ENCODE measurements at places on chromosomes 7 and 10.

GRCh38 chr10:126264102-126265018 is 123.9 kb downstream of the ADAM12 start:
- no peak for DNase-seq

DNA sequence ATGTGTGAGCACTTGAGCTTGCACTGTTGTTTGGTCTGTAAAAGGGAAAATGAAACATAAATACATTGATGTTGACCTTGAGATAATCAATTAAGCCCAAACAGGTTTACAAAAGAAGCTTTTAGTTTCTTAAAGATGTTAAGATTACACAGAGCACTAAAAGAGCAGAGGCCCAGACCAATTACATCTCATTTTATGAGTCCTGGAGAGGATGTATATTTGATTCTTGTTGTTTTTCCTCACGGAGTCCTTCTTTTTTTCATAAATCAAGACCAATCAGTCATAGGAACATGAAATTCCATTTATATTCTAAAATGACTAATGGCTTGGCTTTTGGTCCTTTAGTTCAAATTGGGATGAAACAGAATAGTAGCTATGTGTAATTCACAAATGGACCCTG is 249.7 kb upstream of the NPY start:
- DNase-seq: no peak

DNA sequence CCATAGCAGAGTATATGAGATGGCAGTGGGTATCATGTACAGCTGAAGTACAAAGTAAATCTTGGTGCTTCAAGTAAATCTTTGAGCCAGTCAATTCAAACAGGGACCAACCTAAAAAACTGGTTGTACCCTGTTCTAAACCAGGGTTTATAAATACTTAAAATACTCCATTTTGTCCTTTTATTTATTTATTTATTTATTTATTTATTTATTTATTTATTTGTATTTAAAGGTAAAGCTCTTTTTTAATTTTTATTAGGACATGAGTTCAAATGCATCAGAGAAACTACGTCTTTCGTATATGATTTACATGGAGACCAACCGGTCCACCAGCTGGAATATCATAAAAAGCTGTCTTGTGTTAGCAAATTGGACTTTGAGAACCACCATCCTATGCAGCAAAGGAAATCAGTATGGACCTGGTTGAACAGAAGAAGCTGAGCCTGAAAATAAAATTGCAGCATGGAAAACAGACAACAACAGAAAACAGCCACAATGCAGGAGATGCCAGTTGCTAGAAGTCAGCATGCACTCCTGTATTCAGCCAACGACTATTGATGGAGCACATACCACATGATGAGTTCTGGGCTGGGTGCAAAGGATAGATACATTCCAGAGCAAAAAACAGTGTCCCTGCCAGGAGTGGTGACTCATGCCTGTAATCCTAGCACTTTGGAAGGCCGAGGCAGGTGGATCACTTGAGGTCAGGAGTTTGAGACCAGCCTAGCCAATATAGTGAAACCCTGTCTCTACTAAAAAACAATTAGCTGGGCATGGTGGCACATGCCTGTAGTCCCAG is 60.0 kb downstream of the PLXNA4 start:
- DNase-seq: no peak

DNA sequence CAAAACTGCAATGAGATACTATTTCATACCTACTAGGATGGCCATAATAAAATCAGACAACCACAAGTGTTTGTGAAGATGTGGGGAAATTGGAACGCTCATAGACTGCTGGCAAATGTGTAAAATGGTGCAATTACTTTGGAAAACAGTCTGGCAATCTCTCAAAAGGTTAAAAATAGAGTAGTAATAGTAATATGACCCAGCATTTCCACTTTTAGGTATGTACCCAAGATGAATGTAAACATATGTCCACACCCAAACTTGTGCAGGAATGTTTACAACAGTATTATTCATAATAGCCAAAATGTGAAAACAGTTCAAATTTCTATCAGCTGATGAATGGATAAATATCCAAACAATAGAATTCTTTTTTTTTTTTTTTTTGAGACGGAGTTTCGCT is 731.6 kb upstream of the ANKRD30A start:
- DNase-seq: no peak

DNA sequence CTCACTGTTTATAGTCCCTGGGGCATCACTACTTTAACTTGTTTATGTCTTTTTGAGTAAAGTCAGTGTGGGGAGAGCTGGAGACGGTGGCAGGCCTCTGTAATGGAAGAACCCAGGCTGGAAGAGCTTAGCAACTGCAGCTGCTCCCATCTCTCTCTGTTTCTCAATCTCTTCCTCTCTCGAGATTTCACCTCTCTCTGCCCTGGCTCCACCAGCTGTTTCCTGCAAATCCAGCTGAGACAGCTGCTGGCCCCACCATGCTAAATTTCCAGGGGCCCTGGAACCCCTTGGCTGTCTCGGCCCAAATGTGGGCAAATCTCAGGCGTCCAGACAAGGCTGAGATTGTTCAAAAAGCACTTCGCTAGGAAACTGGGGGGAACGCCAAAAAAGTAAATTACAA is 25.8 kb upstream of the SLF2 start:
- no peak for DNase-seq

- DNase-seq: no peak
Measured at GRCh38 chr10:14593806-14594205, 180.9 kb downstream of the FAM107B start.

- DNase-seq: no peak
Measured at GRCh38 chr10:131147301-131147975, 164.1 kb downstream of the TCERG1L start.

DNA sequence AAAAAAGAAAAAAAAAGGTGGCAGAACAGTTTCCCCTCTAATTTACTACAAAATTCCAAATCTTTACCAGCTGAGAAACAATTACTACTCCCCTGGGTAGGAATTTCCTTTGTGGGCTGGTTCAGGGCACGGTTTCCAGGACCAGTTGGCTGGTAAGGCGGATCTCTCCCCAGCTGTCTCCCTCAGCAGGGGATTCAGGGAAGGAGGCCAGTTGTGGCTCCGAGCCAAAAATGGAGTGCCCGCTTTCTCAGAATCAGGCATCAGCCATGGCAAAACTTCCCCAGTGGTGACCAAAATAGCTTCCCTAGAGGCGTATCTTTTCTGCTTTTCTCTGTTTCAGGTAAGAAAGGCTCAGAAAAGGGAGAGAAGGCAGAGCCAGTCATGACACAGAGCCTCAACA is 91.2 kb downstream of the ZNF22 start:
- DNase-seq: no peak

DNA sequence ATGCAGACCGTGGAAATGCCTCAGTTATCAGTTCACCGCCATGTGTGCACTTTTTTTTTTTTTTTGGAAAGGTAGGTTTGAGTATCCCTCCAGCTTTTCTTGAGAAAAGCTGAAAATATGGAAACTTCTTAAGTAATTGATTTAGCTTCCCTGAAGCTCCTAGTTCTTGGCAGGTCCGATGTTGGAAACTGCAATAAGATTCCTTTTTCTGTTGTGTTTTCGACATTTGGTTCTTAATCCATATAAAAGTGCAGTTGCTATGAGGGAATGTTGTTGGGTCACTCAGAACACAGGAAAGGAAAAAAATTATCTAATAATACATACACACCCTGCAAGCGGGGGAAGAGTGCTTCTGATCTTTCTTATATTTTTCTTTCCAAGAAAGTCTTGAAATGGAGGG is 665.2 kb downstream of the INHBA start:
- DNase-seq: no peak

DNA sequence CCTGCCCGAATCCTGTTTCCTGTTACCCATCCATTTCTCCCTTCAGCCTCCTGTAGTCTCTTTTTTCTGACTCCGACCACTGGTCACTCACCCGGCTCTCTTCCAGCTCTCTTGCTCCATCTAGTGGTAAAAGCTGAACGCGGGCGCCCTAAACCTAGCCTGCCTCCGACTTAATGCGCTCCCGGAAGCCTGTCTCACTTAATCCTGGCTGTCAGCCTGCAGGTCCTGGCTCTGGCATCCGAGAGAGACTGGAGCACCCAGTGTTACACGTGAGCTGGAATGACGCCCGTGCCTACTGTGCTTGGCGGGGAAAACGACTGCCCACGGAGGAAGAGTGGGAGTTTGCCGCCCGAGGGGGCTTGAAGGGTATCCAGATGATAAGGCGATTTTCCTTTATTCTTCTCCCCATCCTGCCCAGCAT is 10.3 kb downstream of the SUMF2 start:
- peak; percentile 68 for DNase-seq

GRCh38 chr7:100803398-100804161 is 23.7 kb downstream of the EPHB4 start:
- DNase-seq: peak; percentile 52

DNA sequence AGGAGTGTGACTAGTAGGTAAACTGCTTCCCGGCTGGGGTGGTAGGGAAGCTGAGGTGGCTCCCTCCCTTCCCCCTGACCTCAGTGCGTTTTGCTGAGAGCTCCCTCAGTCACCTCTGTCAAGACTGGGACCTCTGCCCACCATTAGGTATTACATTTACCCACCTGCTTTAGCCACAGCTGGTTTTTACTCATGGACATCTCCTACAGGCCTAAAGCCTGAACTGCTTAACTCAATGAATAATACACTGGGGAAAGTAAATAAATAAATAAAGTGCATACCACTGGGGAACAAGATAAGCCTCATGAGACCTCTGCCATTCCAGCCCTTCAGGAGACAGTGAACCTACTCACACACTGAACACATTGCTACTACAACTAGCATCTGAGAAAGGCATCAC is 38.9 kb upstream of the CDK13 start:
- DNase-seq: no peak

- no peak for DNase-seq
Measured at GRCh38 chr10:107806026-107806425, 641.5 kb upstream of the SORCS1 start.

- no peak for DNase-seq
Measured at GRCh38 chr7:149125189-149125862, 798 bp downstream of the ZNF425 start.

GRCh38 chr7:96823274-96823673 is 113.6 kb upstream of the SEM1 start:
- DNase-seq: no peak

- DNase-seq: peak; percentile 2
Measured at GRCh38 chr7:117871778-117872538, 1.3 kb downstream of the CTTNBP2 start.

DNA sequence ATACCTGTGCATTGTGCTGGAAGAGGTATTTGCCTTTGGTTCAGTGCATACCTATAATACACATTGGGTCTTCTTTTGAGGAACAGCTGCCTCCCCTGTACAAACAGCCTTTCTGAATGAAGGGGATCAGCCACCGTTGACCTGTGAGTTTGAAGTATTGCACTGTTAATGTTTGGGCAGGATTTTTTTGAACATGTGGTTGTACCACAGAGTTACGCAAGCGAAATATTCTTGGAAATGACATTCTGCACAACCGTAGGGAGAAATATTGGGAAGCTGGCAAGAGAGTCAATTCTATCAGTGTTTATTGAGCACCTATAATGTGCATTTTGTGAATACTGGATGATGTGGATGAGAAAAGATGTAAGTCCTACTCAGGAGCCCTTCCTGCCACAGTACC is 270.6 kb downstream of the AUTS2 start:
- DNase-seq: no peak

GRCh38 chr7:142925413-142925812 is 8.1 kb downstream of the TRPV5 start:
- DNase-seq: peak; percentile 6

- DNase-seq: no peak
Measured at GRCh38 chr10:105269689-105270088, 628.6 kb downstream of the SORCS3 start.

GRCh38 chr7:35555934-35556333 is 139.0 kb downstream of the HERPUD2 start:
- no peak for DNase-seq

DNA sequence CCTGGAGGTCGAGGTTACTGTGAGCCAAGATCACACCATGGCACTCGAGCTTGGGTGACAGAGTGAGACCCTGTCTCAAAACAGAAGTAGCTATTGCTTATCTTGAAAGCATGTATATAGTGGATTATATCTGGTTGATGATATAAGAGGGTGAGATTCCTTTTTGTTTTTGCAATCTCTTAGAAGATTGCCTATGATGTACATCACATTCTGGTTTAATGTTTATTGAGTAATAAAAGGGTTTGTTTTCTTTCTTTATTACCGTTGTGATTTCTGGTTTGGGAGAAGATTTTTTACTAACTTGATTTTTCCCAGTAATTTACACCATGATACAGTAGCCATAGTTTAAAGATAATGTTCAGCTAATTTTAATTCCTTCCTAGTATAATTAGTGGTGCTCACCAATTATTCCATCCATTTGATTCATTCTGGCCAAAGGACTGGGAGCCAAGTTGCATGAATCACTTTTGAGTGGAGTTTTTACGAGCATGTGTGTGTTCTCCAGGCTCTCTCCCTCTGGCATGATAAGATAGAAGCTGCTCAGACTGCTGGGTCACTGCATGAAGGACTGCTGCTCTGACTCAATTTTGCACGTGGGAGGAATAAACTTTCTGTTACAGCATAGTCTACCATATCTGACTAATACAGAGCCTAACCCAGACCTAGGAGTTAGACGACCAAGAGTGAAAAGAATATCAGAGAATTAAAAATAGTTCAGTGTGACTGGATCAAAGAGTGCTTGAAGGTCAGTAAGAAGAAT is 13.5 kb upstream of the TSPAN13 start:
- DNase-seq: no peak

DNA sequence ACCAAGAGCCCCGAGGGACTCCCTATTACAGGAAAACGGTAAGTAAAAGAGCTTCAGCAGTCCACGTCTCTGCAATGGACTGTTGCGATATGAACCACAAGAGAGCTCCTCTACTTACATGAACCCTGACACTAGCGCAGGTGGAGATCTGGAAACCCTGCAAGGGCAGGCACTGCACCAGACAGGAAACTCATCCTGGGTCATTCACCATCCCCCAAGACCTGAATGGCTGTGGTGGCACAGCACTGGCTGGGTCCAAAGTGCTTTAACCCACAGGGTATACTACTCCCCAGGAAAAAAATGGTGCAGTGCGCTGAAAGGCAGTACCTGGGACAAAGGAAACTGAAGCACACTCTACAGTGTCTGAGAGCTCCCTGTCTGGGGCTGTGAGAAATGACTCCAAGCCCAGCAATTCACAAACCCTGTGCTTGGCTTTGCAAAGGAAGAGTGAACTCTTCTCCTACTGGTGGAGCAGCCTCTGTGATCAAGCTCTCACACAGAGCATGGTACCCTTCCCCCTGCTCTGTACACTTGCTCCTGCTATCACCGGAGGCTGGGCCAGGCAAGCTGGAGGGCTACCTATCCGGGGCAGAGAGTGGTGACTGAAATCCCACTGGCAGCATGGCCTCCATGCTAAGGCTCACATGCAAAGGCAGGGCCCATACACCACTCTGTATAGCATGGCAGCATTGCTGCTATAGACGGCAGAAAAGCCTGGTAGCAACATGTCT is 44.9 kb downstream of the HIBADH start:
- no peak for DNase-seq

DNA sequence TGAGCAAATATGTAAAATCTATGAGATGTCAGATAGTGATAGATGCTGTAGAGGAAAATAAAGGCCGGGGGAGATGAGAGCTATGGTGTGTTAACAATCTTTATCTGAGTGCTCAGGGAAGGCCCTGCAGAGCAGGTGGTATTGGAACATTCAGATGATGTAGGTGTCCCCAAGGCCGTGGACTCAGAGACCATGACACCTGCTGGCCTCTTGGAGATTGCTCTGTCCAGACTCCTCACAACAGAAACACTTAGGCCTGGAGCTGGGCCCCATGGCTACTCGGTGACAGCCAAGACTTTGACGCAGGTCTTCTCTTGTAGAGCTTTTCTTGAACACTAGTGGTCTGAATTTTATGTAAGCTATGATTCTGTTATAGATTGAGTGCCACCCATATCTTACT is 13.3 kb downstream of the AKR1E2 start:
- no peak for DNase-seq

- no peak for DNase-seq
Measured at GRCh38 chr7:128034825-128035224, 3.6 kb upstream of the LRRC4 start.

- no peak for DNase-seq
Measured at GRCh38 chr7:745431-746154, 18.5 kb upstream of the PRKAR1B start.

All from stimulated activated CD4-positive, alpha-beta T cell treated with anti-CD3 and anti-CD28 coated beads, Interleukin-15, amount 100 ng/mL, for 24 hours (primary cell).